Activated CD8-positive, alpha-beta memory T cell treated with anti-CD3 and anti-CD28 coated beads, Interleukin-2, amount 10 ng/mL, durations not matched to agents 7 days and 5 days (primary cell): ENCODE measurements at places on chromosomes 1 and 21. TPM values are rescaled to one million over a fixed set of nuclear protein-coding genes. Genes with fewer than 3 reads are reported as not detected.

Gene CNIH3
- total RNA-seq: 1.1 TPM

Gene CRP
- not detected for total RNA-seq

Gene PANK4
- total RNA-seq: 91.2 TPM

Gene IFI44L
- total RNA-seq: 158 TPM

Gene LRIG2
- total RNA-seq: 10.2 TPM

Gene FMO2
- total RNA-seq: not detected

Gene CYB5RL
- 17.0 TPM for total RNA-seq

Gene PTAFR
- 0.20 TPM for total RNA-seq

Gene C1orf116
- not detected for total RNA-seq

Gene LCE2C
- total RNA-seq: not detected

Gene CPTP
- total RNA-seq: 17.6 TPM

Gene FOXO6
- not detected for total RNA-seq

Gene CA14
- not detected for total RNA-seq

Gene PGBD5
- not detected for total RNA-seq

Gene C1orf185
- total RNA-seq: not detected

Gene SERINC2
- 0.32 TPM for total RNA-seq

Gene ATF3
- total RNA-seq: 36.5 TPM

Gene TMEM35B
- 30.2 TPM for total RNA-seq

Gene APCS
- not detected for total RNA-seq

Gene FCAMR
- not detected for total RNA-seq

Gene ZNF697
- total RNA-seq: 0.06 TPM

Gene TMEM82
- not detected for total RNA-seq

Gene TCHHL1
- total RNA-seq: not detected

Gene USP33
- total RNA-seq: 46.2 TPM

Gene RASAL2
- total RNA-seq: not detected

Gene ZDHHC18
- total RNA-seq: 53.1 TPM

Gene LPAR3
- total RNA-seq: 0.47 TPM

Gene CORT
- 0.73 TPM for total RNA-seq

Gene TMPRSS15
- not detected for total RNA-seq

Gene OR2T2
- not detected for total RNA-seq

Gene LCE1A
- not detected for total RNA-seq

Gene HSPA6
- total RNA-seq: 1.1 TPM

Gene RGS4
- not detected for total RNA-seq

Gene DEPDC1
- 31.0 TPM for total RNA-seq

Gene NRAS
- total RNA-seq: 39.7 TPM

Gene CYP2J2
- total RNA-seq: 2.2 TPM

Gene F5
- 3.1 TPM for total RNA-seq

Gene LIN28A
- total RNA-seq: not detected

Gene RRAGC
- total RNA-seq: 16.7 TPM

Gene CDCA8
- 77.2 TPM for total RNA-seq

Gene LHX4
- total RNA-seq: not detected

Gene RGS13
- 0.12 TPM for total RNA-seq

Gene WNT3A
- total RNA-seq: not detected

Gene PIGC
- 23.8 TPM for total RNA-seq

Gene IL19
- total RNA-seq: not detected

Gene FCGR1A
- not detected for total RNA-seq

Gene MPZ
- total RNA-seq: 5.9 TPM

Gene KTI12
- 15.0 TPM for total RNA-seq

Gene SLAMF1
- total RNA-seq: 59.3 TPM

Gene DUSP12
- 27.2 TPM for total RNA-seq

Gene PDPN
- not detected for total RNA-seq

Gene IL20
- total RNA-seq: not detected

Gene FCER1G
- 1.1 TPM for total RNA-seq
